ENCODE measurements at places on chromosomes 16 and 17.

- no peak for DNase-seq
Observed at GRCh38 chr17:31318298-31318801, 3.1 kb downstream of the EVI2A start.

GRCh38 chr17:39568702-39569101 lies 39.0 kb downstream of the NEUROD2 start:
- no peak for DNase-seq

DNA sequence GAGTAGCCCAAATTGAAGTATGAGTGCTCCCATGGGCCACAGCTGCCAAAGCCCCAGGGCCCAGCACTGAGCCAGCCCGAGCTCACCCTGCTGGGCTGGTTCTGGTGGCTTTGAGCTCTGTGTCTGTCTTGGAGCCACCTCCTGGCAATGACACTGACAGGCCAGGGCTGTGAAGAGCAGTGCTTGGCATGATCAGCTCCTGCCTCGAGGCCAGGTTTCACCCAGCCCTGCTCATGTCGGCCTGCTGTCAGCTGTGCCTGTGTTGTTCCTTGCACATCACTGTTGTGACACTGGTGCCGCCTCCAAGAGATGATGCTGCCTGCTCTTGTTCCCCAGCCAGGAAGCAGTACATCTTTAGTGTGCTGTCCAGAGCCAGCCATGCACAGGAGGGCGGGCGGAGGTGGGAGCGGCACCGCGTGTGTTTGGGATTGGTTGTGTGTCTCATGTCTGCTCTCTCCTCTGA lies 26.0 kb downstream of the PLD6 start:
- no peak for DNase-seq

DNA sequence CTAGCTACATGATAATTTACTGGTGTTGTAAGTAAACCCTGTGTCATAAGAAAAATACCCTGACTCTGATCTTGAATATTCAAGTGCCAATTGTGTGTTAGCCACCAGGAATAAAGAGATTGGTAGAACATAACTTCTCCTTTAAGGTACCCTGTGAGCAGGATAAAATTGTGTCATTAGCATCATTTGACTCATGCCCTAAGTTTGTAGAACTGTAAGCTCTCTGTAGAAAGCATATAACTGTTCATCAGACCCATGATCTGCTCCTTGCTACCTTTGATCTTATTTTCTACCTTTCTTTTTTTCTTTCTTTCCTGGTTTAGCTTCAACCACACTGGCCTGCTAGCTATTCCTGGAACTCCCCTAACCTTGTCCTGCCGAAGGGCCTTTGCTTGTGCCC lies 35.8 kb downstream of the PTRH2 start:
- DNase-seq = no peak

GRCh38 chr16:69237296-69237695 lies 50.3 kb downstream of the SNTB2 start:
- DNase-seq = no peak

GRCh38 chr17:10993126-10993525 lies 155.2 kb upstream of the PIRT start:
- no peak for DNase-seq

- no peak for DNase-seq
Observed at GRCh38 chr17:49358641-49359247, 3.3 kb downstream of the ZNF652 start.

- no peak for DNase-seq
Observed at GRCh38 chr17:17144916-17145665, 61.0 kb downstream of the PLD6 start.

GRCh38 chr17:32558997-32559650 lies 72.3 kb downstream of the CDK5R1 start:
- DNase-seq = no peak

DNA sequence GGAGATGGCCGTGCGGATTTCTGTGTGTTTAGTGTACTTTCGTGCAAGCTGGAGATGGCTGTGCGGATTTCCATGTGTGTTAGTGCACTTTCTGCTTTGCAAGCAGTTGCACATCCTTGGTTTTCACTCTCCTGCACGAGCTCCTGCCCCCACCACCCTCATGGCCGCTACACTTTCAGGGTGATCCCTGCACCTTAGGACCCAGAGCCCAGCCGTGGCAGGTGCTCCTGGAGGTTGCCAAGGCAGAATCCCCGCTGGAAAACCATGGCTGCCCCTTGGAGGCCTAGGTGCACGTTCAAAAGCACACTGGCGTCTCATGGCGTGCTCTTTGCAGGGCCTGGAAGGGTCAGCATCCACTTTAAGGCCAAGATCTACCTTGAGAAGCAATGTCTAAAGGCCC lies 311.0 kb upstream of the TNRC6C start:
- no peak for DNase-seq

DNA sequence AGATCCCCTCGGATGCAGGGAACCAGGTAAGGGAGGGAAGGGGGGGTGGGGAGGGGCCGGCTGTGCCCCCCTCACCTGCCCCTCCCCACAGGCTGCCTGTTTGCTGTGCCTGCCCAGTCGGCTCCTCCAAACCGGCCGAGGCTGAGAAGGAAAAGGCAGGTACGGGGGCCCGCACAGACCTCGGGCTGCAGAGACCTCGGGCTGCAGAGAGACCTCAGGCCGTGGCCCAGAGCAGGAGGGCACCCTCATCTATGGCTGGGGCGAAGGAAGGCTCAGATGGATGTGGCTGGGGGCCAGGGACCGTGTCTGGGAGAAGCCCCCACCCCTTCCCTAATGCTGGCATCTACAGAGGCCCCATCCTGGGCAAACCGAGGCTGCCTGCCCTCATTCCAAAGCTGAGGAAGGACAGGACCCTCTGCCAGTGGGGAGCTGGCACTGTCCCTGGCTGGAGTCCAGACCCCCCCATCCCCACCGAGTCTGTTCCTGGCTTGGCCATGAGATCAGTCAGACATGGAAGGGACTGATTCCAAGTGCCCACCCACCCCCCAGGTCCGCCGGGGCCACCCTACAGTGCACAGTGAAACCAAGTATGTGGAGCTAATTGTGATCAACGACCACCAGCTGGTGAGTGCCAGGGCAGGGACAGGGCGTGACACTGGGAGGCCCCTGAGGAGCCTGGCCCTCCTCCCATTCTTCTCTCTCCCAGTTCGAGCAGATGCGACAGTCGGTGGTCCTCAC lies 13.7 kb downstream of the ADAM11 start:
- no peak for DNase-seq

GRCh38 chr17:4808378-4808767 lies 1.4 kb downstream of the PLD2 start:
- DNase-seq = no peak

- no peak for DNase-seq
Observed at GRCh38 chr16:35142809-35143192, 1683.4 kb downstream of the TP53TG3F start.

- no peak for DNase-seq
Observed at GRCh38 chr16:88613911-88614817, 24.2 kb upstream of the IL17C start.

DNA sequence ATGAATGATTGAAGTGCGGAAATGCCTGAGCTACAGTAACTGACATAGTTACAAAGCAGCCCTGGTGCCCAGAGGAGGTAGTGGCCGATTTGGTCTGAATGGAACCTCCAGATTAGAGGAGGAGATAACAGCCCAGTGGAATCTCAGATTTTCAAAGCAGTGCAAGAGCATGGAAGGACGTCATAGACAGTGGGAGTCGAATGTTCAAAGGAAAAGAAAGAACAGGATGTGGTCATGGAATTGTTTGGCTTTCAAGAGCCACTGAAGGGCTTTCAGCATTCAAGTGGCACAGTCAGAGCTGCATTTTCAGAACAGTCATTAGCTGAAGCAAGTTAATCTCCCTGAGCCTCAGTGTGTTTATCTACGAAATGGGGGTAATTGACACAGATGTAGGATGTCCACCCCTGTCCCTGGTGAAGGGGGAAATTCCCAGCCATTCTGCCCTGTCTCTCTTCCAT lies 104.6 kb upstream of the CACNG3 start:
- DNase-seq = no peak

- no peak for DNase-seq
Observed at GRCh38 chr16:72022127-72022526, 13.6 kb downstream of the DHODH start.

DNA sequence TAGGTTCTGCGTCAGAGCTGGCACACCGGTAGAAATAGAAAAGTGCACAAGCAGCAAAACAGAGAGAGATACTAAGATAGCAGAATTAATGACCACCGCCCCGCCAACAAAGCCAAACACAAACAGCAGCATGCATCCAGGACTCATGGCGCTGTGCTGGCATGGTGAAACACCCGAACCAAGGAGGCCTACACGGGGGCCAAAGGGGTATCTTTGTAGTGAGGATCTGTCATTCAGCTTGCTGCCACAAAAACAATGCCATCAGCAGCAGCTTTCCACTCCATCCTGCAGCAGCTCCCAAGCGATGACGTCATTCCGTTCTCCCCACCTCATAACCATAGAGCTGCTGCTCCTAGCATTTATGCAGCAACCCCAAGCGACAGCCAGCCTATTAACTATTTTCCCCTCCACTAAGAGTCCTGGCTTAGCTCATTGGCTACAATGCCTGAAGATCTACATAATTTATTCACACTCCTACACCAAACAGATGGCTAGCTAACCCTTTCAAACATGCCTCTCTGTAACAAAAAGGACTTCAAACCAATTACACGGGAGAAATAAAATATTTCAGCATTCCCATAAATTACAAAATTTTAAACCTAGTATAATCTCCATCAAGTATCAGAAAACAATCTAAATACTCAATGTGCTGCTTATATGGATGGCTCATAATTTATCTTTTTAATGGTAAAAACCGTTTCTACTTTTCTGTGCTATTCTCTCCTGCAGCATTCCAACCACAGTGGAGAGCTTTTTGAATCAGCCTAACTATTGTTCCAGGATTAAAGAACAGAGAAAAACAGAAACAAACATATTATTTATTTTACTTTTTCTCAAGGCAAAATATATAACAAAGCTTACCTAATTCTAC lies 73.9 kb downstream of the SPAG9 start:
- no peak for DNase-seq

DNA sequence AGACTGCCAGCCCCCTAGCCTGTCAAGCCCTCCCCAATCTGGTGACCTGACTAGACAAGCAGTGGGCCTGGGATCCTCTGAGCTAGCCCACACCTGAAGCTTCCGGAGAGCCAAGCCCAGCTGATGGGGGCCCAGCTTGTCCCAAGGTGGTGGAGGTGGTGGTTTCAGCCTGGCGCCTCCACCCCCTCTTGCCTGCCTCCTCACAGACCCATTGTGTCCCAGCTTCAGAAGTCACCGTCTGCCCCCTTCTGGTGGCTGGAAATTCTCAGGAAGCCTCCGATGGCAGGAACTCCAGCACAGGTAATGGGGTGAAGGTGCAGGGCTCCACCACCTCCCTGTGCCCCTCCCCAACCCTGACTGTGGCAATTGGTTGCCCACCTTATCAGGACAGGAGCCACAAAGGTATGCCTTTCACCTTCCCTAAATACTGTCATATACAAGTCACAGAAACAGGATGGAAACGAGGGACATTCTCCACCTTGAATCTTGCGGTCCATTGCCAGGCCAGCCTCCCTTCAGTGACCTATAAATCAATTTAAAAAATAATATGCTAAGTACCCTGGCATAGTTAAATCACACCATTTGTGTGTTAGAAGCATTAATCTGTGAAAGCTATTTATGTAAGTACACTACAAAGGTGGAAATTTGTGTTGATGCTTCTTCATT lies 66.0 kb upstream of the ZNF423 start:
- peak; percentile 95 for DNase-seq

DNA sequence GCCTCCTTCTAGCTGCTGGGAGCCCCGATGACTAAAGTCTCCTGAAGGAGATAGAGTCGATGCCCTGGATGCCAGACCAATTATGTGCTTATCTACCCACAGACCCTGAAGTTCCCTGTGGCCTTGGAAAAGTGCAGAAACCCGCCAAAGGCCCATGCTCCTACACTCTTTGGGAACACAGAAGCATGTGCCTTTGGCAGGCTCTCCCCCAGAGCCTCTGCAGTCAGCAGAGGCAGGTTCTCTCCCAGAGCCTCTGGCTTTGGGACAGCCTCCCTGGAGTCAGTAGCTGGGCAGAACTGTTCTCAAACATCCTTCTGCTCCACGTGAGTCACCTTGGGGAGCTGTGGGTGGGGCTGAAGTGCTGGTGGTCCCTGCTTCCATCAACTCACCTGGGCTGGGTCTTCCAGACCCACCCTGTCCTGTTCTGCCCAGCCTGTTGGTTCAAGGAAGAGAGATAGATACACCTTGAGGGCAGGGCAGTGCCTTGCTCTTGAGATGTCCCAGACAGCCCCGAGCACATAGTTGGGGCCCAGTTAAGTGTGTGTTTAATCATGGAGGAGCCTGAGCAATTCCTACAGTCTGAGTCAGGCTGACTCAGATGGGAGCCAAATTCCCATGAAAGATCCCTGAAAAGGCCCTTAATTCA lies 3.2 kb upstream of the CDK5RAP3 start:
- peak; percentile 65 for DNase-seq

DNA sequence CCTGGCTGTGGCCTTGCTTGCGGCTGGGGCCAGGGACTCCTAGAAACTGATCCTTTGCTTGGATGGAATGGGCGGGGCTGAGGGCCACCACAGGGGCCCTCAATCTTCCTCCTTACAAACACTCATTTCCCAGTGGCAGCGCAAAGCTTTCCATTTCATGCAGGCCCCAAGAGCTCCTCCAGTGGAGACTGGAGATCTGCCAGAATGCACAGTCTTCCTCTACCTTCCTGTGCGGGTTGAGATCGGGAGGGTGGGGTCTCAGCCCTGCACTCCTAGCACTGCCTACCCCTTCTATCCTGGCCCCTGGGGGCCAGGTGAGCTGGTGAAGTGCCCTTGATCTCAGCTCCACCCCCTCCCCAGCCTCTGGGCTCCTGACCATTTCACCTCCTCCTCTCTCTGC lies 1.7 kb downstream of the NRN1L start:
- DNase-seq = no peak

GRCh38 chr16:18984435-18985005 lies 786 bp downstream of the TMC7 start:
- no peak for DNase-seq

DNA sequence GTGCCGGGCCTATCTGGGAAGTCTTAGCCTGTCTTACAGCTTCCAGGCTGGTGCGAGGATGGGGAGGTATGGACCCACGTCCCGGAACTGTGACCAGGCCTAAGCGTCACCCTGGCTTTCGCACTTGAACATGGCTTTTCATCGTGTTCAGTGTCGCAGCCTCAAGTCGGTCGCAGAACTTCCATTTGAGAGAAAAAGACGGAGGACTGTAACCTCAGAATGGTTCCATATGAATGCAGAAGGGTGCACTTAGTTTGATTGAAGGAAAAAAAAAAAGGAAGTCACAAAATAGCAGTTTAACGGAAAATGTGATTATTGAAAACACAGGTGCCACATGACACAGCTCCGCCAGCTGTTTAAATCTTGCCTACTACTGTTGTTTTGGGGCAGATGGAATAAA lies 30.2 kb upstream of the JPT2 start:
- no peak for DNase-seq

- DNase-seq = peak; percentile 40
Observed at GRCh38 chr17:4947411-4948165, 742 bp downstream of the PFN1 start.

- DNase-seq = no peak
Observed at GRCh38 chr16:88560714-88561484, 9.3 kb upstream of the ZC3H18 start.

- DNase-seq = no peak
Observed at GRCh38 chr17:73585583-73585982, 58.7 kb downstream of the SDK2 start.
